ENCODE measurements at places on chromosomes 1 and 21.

DNA sequence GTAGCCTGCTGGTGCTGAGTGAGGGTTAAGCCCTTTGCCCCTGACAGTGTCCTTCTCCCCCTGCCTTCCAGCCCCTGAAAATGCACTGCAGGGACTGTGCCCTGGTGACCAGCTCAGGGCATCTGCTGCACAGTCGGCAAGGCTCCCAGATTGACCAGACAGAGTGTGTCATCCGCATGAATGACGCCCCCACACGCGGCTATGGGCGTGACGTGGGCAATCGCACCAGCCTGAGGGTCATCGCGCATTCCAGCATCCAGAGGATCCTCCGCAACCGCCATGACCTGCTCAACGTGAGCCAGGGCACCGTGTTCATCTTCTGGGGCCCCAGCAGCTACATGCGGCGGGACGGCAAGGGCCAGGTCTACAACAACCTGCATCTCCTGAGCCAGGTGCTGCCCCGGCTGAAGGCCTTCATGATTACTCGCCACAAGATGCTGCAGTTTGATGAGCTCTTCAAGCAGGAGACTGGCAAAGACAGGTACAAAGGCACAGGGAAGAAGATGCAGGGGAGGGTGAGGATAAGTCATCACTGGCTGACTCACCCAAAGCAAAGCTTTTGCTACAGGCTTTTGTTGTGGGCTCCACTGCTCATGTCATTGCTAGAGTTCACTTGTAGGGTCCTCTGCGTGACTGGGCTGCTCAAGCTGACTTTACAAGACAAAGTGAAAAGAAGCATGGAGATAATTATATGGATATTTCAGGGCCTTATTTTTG, 174.9 kb downstream of the PIGK start:
- DNase-seq, result no peak

DNA sequence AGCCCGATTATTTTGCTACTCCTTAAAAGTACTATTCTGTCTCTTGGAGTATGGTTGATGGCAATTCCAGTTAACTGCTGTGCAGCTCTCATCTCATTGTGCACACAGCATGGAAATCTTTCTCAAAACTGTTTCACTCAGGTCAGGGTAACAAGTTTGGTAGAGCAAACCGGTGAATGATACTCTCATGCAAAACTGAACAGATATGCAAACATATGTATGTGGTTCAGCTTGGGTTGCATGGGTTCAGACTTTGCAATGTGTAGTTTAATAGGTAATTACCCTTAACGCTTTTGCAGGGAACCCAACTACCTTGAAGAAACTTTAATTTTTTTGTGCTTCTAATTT, 2.2 kb downstream of the GADD45A start:
- DNase-seq, result no peak

GRCh38 chr1:77282866-77283539, 1.2 kb downstream of the AK5 start:
- no peak for DNase-seq

DNA sequence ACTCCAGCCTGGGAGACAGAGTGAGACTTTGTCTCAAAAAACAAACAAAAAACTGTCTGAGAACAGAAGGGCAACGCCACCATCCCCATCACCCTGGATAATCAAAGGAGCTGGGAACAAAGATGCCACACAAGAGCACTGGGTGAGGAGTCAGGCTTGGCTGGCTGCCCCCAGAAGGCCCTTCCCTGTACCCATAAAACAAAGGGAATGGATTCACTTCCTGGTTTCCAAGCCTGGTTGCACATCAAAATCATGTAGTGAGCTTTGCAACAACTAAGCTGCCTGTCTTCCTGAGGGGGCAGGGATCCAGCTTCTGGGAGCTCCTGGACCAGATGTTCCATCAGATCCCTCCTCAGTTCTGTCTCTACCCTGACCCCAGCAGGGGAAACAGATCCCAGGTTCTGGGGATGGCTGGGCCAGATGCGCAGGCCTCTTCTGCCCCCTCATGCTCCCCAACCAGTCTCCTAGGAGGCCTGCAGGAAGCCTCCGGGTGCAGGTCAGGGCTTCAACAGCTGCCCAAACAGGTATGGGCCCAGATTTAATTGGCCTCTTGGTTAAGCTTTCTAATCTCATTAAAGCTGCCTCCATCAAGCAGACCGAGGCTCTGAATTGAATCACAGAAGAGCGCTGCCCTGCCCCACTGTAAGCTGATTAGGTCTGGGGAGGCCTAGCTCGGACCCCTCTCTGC, 97.8 kb downstream of the MRPL37 start:
- no peak for DNase-seq
